Stimulated activated naive CD4-positive, alpha-beta T cell treated with Interleukin-2 at 50 U/mL for 16 hours (primary cell): ENCODE measurements at places on chromosomes 7 and 10.

DNA sequence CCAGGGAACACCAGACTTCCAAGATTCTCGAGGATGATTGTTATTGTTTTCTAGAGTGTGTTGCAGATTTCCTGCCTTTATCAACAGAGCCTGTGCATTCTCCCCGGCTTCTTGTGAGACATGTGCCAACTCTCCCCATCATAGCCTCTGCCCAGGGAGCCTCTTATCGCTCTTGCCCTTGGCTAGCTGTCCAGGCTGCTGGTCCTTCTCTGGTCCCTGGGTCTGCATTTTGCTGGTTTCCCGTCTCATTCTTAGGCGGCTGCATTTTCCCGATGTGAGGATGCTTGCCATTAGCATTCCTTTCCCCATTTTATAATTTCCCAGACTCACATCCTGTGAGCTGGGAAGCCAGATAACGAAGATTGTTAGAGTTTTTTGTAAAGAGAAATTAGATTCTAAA, 15.2 kb downstream of the SLC13A4 start:
- DNase-seq, result no peak

- DNase-seq, result no peak
Observed at GRCh38 chr10:86375204-86375603, 8.6 kb upstream of the GRID1 start.

DNA sequence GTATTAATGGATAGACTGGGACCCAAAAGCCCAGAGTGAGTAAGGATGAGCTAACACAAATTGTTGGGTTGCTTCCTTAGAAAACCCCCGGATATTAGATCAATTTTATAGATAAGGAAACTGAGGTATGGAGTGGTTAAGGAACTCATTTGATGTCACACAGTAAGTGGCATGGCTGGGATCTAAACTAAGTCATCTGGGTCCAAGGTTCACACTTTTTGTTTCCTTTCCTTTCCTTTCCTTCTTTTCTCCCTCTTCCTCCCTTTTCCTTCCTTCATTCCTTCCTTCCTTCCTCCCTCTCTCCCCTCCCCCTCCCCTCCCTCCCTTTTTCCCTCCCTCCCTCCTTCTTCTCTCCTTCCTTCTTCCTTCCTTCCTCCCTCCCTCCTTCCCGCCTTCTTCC, 469.5 kb downstream of the TYW1 start:
- DNase-seq, result no peak

DNA sequence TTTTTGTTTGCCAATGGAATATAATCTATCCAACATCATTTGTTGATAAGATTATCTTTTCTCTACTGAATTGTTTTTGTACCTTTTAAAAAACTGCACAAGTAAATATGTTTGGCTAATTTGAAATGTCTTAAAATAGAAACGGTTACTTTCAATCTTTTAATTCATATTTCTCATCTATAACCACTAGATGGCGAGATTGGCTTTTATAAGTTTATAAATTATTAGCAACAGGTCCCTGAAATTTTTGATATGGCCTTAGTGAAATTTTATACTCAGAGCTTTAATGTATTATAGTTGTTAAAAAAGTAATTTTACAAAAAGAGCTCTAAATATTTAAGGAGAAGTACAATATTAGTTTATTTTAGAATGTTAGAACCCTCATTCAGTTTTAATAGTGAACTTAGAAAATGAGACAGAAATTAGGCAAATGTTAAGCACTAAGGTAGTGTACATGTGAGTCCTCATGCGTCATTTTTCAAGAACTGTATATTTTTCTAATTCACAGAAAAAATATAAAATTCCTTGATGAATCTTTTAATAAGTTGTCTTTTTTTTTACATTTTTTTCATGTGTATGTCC, 592.5 kb downstream of the ARL4A start:
- no peak for DNase-seq

DNA sequence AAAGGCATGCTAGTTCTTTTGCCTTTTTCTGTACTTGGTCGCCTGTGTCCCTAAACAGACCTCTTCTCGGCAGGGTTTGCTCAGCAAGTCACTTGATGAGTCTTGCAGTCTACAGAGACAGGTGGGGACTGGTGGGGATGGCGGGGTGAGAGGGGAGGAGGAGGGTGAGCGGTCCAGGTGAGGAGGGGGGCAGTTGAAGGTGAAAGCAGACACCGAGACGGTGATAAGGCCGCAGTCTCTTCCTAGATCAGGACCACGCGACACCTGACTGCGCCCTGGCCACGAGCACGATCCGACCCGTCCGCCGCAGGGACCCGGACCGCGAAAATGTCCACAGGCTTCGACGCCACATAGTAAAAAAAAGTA, 566 bp downstream of the ASNS start:
- peak; percentile 37 for DNase-seq

DNA sequence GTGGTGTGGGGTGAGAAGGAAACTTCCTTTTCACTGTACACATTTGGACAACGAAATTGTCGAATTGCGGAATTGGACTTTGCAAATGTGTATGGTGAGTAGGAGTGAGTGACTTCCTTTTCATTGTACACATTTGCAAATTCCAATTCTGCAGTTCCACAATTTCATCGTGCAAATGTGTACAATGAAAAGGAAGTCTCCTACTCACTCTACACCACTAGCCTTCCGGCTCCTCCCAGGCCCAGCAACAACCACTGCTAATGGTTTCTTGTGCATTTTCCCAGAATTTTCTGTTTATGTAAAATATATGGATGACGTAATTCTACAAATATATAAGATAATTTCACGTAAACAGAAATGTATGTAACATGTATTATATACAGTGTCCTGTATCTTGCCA, 118.5 kb downstream of the ARL4A start:
- DNase-seq, result no peak

GRCh38 chr7:137916564-137916963, 69.8 kb upstream of the DGKI start:
- DNase-seq, result no peak

DNA sequence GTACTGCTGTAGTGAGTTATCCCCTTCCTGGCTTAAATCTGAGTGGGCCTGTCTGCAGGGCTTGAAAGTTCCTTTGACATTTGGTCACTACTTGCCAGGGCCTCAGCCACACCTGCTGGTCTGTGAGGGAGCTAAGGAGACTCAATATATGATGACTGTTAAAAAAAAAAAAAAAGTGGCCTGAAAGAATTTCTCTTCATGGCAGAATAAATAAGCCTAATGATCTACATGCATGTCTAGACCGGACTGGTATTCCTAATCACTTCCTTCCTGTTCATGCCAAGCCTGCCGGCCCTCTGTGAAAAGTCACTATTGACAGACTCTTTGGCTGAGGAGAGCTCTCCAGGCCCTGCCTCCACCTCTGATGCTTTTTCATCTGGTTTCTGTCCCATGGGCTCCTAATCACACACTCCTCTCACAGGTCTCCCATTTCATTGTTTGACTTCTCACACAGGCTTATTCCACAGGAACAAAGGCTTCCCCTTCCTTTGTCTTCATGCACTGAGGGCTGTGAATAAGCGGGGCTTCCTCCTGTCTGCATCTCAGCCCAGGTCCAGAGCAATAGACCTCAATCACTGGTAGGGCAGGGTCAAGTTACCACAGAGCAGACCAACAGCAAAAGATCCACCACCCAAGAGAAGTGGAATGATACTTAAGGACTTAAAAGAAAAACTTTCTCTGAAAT, 99.1 kb upstream of the SEC61G start:
- no peak for DNase-seq

GRCh38 chr7:75711656-75712514, 26.9 kb downstream of the HIP1 start:
- DNase-seq, result no peak

DNA sequence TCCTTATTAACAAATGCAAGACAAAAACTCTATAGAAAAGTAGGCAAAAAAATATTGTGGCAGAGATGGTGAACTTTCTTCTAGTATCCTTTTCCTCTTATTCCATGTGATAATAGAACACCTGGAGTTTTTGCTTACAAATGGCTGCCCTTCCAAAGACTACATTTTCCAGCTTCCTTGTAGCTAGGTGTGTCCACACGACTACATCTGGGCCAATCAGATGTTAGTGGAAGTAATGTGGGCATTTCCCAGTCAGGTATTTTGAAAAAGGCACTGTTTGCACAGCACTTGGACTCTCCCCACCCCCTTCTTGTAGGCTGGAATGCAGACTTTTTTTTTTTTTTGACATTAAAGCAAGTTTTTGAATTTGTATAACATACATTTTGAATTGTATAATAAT, 105.5 kb upstream of the TBX20 start:
- DNase-seq, result no peak

- no peak for DNase-seq
Observed at GRCh38 chr10:103613616-103614015, 120.1 kb downstream of the NEURL1 start.

- no peak for DNase-seq
Observed at GRCh38 chr10:49285232-49285631, 13.7 kb upstream of the C10orf71 start.

GRCh38 chr10:108413954-108414353, 1249.4 kb upstream of the SORCS1 start:
- no peak for DNase-seq

- no peak for DNase-seq
Observed at GRCh38 chr7:131769241-131769640, 212.8 kb upstream of the PODXL start.

GRCh38 chr10:112564337-112564736, 117.3 kb downstream of the VTI1A start:
- DNase-seq, result no peak

DNA sequence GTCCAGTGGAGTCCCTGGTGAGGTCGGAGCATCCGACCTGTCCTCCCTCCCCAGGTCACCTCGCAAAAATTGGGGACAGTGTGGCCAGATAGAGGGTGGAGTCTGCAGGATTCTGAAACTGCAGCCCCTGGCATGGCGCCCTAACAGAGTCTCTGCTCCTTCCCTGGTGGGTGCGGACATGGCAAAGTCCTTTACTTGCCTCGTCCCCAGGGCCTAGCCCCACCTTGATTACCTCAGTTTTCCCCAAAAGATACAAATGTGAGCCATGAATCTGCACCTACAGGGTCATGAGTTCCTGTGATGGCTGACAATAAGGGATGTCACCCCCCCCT, 47.7 kb downstream of the NPVF start:
- no peak for DNase-seq

- DNase-seq, result no peak
Observed at GRCh38 chr10:2438248-2438939, 629.0 kb upstream of the PFKP start.

- DNase-seq, result peak; percentile 39
Observed at GRCh38 chr7:129271500-129272355, 46.9 kb downstream of the AHCYL2 start.

GRCh38 chr7:5626498-5626897, 155.0 kb downstream of the RNF216 start:
- DNase-seq, result no peak

GRCh38 chr10:75352650-75353049, 48.9 kb downstream of the ZNF503 start:
- no peak for DNase-seq

- DNase-seq, result no peak
Observed at GRCh38 chr7:137305901-137306621, 37.5 kb downstream of the PTN start.
